ENCODE measurements at places on chromosomes 12 and 14.

DNA sequence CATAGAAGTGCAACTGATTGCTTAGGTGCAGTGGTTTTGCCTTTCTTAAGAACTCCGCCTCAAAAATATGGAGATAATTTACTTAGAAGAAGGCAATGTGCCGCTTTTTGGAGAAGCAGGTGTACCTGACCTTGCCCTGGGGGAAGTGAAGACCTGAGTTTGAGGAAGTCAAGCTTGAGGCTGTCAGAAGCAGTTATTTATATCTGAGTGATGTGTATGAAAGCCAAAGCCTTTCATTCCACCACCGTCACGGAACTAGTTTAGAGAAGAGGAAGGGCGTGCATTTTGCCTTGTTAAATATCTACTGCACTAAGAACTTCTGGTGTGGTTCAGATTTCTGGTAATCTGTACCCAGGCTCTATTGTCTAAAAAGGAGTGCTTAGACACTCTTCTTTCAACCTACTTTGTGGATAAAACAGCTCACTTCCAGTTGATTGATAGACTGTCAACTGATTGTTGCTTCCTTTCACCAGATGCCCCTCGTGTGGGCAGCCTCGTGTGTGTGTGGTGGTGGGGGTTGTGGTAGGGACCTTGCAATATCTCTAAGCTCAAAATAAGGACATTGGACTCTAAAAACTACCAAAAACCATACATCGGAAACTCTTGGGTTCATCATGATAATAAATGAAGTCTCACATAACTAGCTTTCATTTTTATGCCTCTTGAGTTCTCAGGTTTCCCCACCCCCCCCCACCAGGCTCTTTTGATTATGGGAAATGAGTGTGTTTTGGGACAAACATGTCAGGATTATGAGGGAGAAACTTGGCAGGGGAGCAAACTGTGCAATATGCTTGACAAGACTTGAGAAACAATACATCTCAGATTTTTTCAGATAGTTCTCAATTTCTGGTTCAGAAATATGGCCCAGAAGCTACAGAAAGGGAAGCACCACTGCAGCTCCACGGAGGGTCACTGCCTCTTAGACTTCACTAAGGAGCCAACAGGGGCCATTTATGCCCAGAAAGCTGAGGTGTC, 78.6 kb downstream of the ARF6 start:
- no peak for DNase-seq

DNA sequence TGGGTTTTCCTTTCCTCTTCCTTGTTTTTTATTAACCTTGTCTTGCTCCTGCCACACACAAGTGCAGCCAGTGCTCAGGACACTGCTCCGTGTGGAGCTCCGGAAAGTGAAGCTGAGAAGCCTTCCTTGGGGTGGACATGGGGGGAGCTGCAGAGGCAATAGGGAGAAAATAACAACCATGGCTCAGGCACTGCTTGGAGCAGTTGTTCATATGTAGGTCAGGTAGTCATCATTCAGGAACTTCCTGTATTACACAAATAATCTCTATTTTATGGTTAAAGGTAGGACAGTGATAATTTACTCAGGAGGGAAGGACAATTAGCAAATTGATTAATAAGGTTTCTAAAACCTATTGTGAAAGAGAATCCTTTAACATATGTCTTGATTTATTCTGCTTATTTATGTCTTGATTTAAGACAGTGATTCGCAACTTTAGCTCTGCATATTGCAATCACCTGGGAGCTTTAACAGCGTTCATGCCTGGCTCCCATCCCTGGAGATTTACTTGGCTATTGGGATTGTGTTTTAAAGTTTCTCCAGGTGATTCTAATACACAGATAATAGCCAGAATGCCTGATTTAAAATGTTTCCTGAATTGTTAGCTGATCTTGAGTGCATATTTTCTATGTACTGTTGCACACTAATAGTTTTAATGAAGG, 92.1 kb downstream of the ETV6 start:
- DNase-seq: no peak

- DNase-seq: peak; percentile 86
These were observed 1.0 kb upstream of the DDX23 start for GRCh38 chr12:48852734-48853688.

DNA sequence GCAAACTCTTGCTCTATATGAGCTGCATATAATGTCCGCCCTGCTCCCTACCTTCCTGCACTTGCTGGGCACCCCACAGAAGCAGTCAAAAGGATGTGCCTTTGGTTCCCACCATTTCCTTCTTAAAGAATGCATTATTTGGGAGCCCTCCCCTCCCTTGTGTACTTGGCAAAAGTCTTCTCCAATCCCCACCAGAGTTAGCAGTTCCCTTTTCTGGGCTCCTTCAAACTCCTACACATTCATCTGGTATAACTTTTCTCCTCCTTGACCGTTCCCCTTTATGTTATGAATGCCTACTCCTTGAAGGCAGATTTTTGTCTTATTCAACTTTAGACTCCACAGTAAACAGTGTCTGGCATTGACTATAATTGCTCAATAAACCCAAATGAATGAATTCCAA, 27.8 kb downstream of the AREL1 start:
- no peak for DNase-seq

DNA sequence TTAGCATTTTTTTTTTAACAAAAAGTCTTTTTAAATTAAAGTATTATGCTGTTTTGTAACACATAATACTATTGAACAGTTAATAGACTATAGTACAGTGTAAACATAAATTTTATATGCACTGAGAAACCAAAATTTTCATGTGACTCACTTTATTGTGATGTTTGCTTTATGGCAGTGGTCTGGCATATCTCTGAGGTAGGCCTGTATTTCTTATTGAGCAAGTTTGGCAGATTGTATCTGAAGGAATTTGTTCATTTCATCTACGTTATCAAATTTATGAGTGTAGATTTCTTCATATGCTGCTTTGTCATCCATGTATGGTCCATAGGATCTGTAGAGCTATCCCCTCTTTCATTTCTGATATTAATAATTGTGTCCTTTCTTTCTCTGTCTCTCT, 78.8 kb upstream of the PDE3A start:
- no peak for DNase-seq

- DNase-seq: no peak
These were observed 1.7 kb downstream of the PDE3A start for GRCh38 chr12:20370014-20370386.

- no peak for DNase-seq
These were observed 669.2 kb downstream of the DIO2 start for GRCh38 chr14:79542121-79542520.

- no peak for DNase-seq
These were observed 81.2 kb downstream of the COX16 start for GRCh38 chr14:70278281-70278680.

DNA sequence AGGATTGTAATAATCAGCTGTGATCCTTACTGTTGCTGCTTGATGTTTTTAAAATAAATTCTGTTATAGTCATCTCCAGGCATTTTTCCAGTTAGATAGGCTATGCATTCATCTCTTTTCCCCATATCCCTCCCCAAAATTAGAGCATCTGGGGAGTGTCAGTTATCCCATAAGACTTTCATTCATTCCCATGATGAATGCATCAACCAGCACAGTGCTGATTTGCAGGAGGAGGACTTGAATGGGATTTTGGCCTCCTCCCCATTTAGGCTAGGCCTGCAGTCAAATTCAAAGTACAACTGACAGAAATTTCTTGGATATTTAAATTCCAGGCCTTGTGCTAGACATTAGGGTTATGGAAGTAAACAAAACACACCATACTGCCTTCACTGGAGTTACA, 99.8 kb downstream of the AEBP2 start:
- DNase-seq: no peak

DNA sequence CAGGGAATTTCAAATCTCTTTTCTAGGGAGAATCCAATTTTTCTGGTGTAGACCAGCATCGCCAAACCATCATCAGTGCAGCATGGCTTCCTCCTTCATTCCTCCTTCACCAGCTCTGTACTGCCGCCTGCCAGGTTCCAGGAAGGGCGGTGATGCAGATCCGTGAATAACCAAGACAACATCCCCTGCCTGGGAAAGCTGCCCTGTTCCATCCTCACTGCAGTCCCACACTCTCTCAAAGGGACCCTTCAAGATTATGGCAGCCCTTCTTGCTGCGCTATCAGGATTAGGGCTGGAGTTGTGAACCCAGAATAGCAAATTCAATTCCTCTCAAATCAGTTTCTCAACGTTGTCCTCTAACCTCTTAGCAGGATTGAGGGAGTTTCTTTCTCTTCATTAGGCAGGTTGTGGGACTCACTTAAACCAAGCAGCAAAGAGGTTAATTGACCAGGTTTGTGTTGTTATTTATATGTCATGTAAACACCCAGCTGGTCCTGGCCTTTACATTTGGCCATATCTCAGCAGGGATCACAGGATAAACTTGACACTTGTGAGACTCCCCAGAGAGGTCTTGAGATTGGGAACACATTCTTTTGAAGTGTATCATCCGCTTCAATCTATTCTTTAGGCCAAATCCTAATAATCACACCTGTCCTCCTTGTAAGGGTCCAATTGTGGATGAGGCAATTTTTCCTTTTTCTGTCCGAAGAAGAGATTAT, 26.2 kb downstream of the TMEM30B start:
- DNase-seq: no peak

- DNase-seq: no peak
These were observed 457.1 kb downstream of the GLT1D1 start for GRCh38 chr12:129310346-129310745.

DNA sequence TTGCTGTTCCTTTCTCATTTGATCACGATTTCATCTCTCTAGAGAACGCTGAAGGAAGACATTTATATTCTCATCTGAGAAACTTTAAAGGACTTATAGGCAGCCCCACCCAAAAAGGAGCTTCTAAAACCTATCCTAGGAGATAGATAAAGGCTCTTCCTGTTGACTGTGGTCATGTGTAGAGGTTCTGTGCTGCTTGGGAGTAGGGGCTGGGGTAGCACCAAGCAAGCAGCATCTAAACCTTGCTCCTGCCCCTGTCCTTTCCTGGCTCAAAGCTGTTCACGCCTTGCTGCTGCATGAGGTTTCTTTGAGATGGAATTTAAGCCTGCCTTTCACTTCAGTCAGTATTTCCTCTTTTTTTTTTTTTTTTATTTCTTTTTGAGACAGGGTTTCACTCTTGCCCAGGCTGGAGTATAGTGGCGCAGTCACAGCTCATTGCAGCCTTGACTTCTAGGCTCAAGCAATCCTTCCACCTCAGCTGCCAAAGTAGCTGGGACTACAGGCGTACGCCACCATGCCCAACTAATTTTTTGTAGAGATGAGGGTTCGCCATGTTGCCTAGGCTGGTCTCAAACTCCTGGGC, 41.4 kb downstream of the RAB35 start:
- no peak for DNase-seq
